ENCODE measurements at places on chromosomes 6 and 20.
A peak's percentile ranks its signal among the peaks of the same experiment; 100 is the strongest.

- DNase-seq = no peak
Measured at GRCh38 chr20:40606660-40607059, 82.4 kb downstream of the MAFB start.

DNA sequence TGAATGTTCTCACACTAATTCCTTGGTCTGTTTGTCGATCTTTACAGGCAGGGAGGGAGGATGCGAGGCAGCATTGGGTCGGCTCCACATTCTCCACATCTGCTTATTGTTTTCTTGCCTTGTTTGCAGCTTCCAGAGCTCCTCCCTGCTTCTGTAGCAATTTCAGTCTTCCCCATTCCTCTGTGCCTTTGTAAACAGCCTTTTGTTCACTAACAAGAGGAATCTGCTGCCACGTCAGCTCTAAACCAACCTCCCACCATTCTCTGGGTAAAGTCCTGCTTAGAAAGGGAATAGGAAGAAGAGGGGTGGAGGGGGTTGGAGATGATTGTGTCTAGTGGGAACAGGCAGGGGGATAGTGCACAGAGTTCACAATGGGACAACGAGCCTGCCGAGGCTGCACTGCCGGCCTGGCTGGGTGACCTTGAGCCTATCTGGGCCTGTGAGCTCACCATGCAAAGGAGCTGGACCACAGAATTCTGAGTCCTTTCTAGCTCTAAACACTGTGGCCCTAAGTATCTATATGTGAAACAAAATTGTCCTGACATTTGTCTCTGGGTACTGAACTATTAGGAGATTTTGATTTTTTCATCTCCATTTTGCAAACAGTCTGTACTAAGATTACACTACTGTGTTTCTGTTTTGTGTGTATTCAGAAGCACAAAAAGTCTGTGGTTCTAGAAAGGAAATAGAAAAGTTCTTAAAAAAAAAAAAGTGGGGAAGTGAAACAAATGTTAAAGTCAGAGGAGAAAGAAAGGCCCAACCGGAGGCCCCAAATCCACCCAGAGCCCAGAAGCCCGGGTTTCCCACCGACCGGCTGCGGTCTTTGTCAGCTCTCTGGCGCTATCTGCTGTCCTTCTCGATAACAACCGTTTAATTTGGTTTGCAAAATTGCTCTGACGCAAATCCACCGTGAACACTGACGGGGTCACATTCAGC, 1.4 kb upstream of the PRND start:
- DNase-seq = peak; percentile 94

- DNase-seq = no peak
Measured at GRCh38 chr20:31633339-31633914, 4.3 kb upstream of the COX4I2 start.

DNA sequence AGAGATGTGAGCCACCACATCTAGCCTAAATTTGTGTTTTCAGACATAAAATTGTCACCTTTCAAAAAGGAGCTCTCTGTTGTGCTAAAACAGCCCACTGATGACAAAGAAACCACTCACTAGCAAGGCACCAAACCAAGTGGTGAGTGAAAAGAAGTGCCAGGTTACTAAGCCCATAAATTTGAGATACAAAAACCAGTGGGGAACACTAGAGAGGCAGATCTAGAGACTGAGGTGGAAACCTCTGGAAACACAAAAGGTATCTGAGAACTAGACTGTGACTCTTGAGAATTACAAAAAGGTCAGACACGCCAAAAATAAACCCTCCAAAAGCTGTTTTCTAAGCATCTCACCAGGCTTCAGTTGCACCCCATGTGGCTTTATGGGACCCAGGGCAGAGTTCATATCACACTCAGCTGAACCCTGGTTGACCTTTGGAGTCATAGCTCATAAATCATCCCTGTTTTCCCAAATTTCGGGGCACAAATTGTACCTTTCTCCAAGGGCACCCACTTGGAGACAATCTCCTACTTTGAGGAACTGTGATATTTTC, 24.2 kb downstream of the SAMD3 start:
- DNase-seq = no peak

- peak; percentile 11 for DNase-seq
Measured at GRCh38 chr20:59835448-59836395, 97.7 kb downstream of the SYCP2 start.

GRCh38 chr20:22861231-22861980, 173.7 kb upstream of the SSTR4 start:
- no peak for DNase-seq

DNA sequence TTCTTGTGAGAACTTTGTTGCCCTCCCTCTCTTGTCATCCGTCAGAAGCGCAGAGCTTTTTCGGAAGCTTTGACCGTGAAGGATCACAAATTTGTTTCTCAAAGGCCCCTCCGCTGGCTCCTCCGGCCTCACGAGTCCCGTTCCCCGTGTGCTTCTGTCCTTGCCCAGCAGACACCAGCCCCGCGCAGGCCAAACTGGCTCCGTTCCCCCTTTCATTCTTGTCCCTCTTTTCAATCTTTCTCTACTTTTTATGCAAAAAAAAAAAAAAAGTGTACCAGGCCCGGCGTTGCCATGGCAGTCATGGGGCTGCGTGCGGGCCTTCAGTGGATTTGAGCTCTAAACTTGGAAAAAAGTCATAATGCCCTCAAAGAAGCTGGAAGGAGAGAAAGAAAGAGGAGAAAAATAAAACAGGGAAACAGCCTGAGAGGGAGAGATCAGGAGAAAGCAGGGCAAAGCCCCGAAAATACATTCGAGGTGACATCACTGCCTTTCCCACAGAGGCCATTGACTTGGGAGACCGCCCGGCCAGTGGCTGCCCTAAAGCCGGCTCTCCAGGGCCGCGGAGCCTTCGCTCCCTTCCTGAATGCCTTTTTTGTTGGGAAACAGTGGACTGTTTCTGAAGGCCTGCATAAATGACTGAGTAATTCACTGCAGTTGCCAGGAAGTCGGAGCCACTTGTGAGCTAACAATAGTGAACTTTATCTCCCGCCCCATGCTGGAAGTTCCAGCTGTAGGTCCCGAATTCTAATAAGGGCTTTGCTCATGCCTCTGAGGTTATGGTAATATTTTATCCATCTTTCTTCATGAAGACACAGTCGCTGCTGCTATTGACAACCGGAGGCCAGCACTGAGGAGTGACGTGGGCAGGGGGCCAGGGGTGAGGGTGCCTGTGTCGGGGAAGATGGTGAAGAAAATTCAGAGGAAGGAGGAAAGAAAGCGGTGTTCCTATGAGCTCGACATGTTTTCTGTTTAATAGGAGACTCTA, 670.9 kb downstream of the QKI start:
- no peak for DNase-seq

DNA sequence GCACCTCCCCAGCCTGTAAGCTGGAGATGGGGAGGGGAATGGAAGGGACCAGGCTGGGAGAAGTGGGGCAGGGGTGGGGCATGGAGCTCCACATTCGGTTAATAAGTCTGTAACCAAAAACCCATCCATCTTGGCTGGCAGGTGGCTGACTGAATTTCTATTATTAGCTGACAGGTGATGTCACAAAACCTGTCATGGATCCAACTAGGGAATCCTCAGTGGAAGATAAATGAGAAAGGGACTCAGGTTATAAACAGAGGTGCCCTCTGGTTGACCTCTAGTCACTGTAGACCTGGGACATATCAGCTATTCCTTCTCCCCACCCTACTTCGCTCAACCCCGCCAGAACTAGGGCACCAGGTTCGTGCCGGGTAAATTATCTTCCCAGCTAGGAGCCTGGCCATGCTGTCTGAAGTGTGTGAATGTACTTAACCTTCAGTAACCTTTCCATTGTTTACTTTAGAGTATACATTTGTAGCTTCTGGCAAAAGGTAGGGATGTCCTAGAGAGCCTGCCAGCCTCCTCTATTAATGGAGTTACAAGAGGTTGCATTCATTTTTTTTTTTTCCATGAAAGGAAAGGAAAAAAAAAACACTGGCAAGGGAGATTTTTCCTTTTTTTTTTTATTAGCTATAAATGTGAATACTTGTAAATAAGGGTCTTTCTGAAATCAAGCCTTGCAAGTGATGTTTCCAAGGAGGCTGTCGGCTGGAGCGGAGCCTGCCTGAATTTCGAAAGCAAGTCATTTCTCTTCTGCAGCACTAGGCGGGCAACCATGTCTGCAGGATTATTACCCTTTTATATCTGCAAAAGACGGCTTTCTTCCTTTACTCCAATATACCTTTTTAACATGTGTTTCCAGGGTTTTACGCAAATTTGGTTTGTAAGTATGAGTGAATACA, 135.9 kb downstream of the TMEM242 start:
- DNase-seq = no peak

DNA sequence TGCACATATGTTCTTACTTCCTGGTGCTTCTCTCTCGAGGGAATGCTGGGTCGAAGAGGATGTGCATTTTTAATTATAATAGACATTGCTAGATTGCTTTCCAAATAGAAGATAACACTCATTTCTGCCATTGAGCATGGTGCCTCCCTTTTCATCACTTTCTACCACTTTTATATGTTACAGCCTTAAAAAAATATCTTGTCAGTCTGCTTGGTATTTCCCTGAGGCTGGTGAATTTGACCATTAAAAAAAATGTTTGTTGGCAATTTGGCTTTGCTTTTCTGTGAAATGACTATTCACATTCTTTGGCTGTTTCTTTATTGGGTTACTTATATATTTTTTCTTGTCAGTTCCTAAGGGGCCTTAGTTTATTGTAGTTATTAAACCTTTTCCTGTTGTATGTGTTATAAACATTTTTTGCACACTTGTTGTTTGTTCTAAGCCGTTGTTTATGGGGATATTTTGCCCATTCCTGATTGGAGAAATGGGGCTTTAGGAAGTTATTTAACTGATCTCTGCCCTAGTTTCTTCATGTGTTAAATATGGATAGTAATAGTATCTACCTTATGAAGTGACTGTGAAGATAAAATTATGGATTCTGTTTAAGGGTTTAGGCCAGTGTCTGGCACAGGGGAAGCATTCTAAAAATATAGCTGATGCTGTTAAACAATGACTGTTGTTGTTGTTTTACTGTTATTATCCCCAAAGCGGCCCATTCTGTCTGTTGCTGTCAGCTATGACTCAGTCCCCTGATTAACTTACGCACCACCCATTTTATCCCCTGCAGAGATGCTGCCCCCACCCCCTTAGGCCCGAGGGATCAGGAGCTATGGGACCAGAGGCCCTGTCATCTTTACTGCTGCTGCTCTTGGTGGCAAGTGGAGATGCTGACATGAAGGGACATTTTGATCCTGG, 3.8 kb downstream of the DDR1 start:
- DNase-seq = peak; percentile 4

GRCh38 chr6:9482030-9482738, 932.7 kb downstream of the TFAP2A start:
- DNase-seq = no peak

DNA sequence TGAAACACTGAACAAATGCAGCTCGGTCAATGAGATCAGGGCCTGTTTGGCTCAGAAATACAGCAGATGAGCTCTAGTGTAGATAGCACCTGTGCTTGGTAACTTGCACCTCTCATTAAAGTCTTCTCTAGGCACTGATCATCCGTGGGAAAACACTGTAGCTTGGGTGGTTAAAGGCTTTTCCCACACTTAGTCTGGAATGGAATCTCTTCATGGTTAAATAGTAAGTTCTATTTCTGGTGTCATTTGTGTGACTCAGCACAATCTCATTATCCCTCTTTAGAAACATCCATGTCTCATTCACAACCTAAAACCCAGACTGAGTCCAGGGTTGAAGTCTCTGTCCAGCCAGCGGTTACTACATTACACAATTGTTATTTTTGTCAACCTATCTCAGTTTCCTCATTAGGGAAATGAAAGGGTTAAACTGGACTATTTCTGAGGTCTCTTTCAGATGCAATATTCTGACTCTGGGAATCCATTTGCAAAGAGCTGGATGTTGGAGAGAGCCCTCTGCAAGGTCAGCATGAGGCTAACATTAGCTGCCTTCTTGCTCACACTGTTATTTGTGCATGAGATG, 125.0 kb downstream of the ZDHHC14 start:
- DNase-seq = no peak

DNA sequence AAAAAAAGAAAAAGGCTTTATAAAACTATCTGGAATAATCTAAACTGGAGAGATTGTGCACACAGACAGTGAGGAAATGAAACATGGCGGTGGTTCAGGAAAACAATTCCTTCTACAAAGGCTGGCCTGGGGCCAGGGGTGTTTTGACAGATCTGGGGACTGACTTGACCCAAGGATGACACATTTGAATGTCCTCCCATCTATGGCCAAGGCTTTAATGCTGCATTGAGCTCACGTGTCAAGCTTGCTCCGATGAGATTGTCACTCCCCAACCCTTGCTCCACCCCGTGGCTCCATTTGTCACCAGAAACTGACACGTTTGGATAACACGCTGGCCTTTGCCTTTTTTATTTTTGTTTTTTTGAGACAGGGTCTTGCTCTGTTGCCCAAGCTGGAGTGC, 156.1 kb downstream of the ZFP64 start:
- no peak for DNase-seq

- DNase-seq = no peak
Measured at GRCh38 chr20:59578436-59579403, 25.6 kb upstream of the PHACTR3 start.

- no peak for DNase-seq
Measured at GRCh38 chr6:121175827-121176226, 158.5 kb downstream of the TBC1D32 start.

- DNase-seq = no peak
Measured at GRCh38 chr20:51043811-51044210, 20.9 kb upstream of the KCNG1 start.

DNA sequence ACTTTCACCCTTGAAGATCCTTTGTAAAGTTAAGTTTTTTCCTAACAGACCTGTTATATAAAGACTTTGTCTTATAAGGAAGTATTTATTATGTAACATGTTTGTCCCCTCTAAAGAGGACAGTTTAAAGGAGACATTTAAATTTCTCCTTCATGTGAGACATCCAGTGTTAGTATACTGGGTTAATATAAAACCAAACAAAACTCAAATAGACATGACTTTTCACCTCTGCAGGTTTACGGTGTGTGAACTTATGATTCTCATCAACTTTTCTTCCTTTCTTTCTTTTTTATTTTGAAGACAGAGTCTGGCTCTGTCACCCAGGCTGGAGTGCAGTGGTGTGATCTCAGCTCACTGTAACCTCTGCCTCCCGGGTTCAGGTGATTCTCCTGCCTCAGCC, 17.4 kb upstream of the MPC1 start:
- DNase-seq = no peak

DNA sequence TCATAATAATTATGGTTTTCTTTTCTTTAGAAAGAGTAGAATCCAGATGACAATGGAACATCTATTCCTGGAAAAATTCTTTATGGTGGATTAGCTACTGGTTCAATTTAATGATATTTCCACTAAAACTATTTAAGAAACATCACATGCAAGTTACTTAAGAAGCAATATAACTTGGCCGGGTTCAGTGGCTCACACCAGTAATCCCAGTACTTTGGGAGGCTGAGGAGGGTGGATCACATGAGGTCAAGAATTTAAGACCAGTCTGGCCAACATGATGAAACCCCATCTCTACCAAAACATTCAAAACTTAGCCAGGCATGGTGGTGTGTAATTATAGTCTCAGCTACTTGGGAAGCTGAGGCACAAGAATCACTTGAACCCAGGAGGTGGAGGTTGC, 65.9 kb upstream of the SMLR1 start:
- no peak for DNase-seq

GRCh38 chr6:39452306-39453145, 130.0 kb upstream of the KCNK16 start:
- DNase-seq = no peak

- no peak for DNase-seq
Measured at GRCh38 chr6:123604067-123604466, 32.7 kb downstream of the TRDN start.
